Stimulated activated CD8-positive, alpha-beta memory T cell treated with anti-CD3 and anti-CD28 coated beads, Interleukin-12 subunit alpha, Interleukin-12 subunit beta, amount 100 ng/mL, for 1 hour (primary cell): ENCODE measurements at places on chromosomes 3 and 15.

- DNase-seq = no peak
Measured at GRCh38 chr3:141250828-141251227, 19.2 kb downstream of the PXYLP1 start.

GRCh38 chr15:75145027-75145841, 56.4 kb upstream of the C15orf39 start:
- no peak for DNase-seq

DNA sequence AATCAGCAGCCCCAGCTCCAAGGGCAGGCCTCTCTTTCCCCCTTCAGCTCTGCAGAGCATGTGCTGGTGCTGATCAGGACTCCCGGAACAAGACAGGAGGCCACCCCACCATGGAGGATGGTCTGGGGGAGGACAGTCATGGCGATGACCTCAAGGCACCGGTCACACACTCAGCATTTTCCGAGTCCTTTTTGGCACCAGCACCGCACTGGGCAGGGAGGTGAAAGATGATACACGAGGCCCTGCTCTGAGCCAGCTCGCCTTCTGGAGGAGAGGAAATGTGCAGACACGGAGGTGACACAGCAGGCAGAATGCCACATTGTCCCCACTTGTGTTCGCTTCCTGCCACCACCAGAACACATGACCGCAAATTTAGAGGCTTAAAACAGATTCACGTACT, 61.8 kb upstream of the SEC61A1 start:
- DNase-seq = no peak

DNA sequence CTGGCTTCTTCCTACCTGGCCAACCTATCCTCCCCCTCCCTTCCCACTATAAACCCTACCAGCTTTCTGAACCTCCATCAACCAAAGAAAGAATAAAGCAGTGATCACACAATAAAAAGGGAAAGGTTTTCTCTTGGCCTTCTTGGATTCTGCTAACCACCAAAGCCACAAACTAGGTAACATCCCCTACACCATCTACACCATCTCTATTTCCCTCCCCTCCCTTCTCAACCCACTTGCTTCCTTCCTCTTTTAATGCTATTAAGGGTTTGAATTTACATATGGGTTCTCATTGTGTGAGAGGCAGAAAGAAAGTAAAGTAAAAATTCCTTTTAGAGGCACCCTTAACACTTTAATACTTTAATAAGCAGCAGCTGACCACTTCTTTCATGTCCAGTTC, 25.8 kb upstream of the RSL24D1 start:
- DNase-seq = no peak

DNA sequence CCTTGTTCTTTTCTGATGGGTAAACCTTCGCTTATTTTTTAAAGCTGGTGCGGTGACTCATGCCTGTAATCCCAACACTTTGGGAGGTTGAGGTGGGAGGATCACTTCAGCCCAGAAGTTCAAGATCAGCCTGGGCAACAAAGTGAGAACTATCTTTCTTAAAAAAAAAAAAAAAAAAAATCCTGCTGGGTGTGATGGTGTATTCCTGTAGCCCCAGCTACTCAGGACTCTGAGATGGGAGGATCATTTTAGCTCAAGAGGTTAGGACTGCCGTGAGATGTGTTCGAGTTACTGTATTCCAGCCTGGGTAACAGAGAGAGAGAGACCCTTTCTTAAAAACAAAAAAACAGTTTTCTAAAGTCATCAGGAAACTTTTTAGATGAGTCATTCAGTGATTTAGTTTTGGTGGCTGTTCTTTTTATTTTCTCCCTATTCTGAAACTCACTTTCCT, 37.7 kb downstream of the SLMAP start:
- no peak for DNase-seq

DNA sequence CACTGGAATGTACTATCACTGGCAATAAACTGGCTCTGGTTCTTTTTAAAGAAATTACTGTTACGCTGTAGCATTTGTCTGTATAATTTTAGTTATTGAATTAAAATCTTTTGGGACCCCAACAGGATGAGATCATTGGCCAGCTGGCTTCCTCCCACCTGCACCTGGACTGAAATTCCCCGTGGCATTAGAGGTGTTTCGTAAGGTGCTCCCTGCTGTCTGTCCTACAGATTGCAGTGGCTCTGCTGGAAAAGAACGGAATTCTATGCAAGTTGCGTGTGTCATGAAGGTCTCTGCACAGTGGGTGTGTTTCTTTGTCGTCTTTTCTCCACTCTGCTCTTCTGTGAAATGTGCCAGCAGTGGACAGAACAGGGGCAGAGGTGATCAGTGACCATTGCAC, 383.4 kb downstream of the PTPRG start:
- no peak for DNase-seq

DNA sequence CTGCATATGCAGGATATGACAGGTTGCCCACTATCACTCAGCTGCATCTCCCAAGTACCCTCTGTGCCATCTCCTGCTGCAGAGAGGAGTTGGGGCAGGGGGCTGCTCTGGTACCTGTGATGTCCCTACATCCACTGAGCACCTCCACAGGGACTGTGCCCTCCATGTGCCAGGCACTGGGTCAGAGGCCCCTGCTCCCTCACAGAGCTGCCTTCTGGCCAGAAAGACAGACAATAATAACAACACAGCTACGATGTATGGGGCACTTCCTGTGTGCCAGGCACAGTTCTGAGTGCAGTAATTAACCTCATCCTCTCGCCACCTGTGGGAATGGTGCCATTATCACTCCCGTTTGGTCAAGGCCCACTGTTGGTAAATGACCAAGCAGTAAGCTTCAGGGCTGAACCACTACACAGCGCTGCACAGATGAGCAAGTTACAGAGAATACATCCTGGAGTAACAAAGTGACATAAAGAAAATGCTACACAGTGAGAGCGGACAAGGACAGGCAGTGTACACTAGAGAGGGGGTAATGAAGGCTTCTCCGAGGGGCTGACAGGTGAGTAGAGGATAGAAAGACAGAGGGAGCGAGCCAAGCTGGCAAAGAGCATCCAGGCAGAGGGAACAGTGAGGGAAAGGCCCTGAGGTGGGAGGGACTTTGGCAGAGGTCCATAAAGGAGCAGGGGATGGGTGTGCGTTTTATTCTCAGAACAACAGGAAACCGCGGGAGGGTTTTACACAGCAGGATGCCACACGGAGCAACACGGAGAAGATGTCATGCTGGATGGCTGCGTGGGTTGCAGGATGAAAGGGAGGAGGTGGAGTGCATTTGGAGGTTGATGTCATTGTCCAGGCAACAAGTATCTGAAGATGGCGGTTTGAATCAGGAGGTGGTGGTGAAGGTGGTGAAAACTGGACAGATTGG, 13.6 kb downstream of the WNT7A start:
- no peak for DNase-seq

- DNase-seq = no peak
Measured at GRCh38 chr3:41158947-41159346, 40.4 kb upstream of the CTNNB1 start.

DNA sequence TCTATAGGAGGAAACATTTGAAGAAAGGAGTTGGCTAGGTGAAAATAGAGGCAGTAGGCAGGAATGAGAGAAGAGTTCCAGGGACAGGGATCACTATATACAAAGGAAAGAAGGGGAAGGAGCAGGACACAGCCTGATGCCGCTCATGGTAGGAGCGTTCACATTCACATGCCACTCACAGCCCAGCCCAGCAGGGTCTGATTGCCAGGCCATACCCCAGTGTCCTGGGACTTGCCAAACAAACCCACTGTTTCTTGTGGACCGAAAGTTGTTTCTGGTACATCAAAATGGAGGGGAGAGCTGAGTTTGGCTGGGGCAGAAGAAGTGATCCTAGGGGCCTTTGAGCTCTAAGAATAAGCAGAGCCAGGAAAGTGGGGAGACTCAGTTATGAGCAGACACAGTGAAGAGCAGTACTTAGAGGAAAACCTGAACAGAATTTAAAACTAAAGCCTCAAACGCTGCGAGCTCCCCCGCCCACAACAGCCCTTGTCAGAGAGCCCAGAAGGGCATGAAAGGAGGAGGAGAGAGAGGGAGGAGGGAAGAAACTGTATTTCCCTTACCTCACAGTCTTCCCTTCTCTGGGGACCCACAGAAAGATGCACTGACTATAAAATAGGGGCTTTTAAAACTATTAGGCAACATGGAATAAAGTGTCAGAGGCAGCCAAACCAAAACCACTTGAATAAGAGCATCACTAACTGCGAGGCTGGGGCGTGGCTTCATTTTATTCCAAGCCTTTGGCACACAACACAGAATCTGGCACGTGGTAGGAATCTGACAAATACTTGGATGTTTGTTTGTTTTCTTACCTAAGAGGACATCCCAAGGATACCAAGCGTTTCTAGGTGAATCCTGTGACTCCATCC, 129.0 kb downstream of the RPL22L1 start:
- no peak for DNase-seq

- DNase-seq = no peak
Measured at GRCh38 chr3:125186261-125186787, 26.2 kb downstream of the SLC12A8 start.

DNA sequence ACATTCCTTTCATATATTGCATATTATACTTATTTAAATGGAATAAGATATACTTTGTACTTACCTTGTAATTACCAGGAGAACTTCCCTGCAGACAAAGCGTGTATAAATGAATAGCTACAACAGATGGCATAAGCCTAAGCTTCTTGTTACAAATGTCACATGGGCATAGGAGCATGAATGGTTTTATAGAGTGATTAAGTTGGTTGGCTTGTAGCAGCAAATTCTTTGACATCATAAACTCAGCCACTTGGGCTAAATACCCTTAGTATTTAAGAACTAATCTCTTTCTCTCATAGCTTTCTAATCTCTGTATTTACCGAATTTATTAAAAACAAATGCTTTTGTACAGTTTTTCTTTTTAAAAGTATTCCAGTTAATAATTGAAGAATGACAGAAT, at the start of gene UBAP1L:
TSS of gene UBAP1L (minus strand) at position 115 of the 400 bp plus-strand sequence. CDS start 8,985 bp downstream, outside the sequence.
- no peak for DNase-seq

GRCh38 chr3:179401561-179401960, 49.7 kb downstream of the GNB4 start:
- no peak for DNase-seq

DNA sequence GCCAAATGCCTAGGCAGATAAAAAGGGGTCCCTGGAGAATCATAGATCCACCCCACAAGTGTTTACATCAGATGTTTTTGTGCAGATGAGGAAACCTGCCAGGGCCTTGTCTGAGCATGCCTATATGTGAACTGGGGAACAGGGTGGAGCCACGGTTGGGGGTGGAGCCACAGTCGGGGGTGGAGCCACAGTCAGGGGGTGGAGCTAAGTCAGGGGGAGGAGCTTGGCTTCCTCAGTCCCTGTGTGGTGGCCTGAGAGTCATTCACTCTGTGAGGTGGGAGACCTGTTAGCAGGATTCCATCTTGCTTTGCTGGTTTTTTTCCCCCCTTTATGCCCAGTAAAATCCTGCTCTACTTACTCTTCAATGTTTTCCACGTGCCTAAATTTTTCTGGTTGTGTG, 57.8 kb upstream of the TGFBR2 start:
- DNase-seq = no peak

- DNase-seq = no peak
Measured at GRCh38 chr3:125683067-125683829, 88.0 kb upstream of the OSBPL11 start.

DNA sequence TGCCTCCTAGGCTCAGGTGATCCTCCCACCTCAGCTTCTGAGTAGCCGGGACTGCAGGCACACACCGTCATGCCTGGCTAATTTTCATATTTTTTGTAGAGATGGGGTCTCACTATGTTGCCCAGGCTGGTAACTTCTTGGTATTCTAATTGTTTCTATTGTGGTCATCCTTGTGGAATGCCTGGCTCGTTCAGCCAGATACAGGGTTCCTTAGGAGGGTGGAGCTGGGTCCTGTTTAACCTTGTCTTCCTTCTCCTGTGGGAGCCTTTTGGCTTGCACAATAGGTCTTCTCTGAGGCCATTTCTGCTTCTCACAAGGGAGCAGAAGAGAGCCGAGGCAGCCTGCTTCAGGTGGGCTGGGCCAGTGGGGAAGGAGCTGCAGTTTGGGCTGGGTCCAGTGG, 15.7 kb downstream of the PLEKHO2 start:
- no peak for DNase-seq

GRCh38 chr3:161117646-161118045, 12.5 kb upstream of the B3GALNT1 start:
- DNase-seq = no peak

- no peak for DNase-seq
Measured at GRCh38 chr3:117526470-117527079, 817.0 kb downstream of the TUSC7 start.

- DNase-seq = no peak
Measured at GRCh38 chr15:68450192-68450591, 18.2 kb upstream of the ITGA11 start.

DNA sequence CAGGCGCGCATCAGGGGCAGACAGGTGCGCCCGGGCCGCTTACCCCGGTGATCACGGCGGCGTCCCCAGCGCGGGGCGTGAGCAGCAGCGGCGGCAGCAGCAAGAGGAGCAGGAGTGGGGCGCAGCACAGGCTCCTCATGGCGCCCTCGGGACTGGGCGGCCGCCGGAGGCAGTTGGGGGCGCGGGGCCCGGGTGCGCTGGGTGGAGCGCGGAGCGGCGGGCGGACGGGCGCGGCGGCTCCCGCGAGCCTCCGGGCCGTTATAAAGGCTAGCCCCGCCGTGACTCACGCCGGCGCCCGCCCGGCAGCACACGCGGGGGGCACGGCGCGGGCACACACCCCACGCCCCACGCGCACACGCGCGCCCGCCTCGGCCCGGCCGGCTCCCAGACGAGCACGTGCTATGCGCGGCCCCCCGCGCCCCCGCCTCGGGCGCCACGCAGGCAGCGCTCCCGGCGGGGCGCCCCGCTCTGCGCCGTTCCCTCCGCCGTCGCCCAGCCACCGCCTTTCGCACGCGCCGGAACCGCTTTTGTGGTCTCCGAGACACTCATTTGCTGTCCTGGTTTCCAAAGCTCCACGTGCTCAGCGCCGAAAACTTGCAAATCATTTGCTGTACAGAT, at the start of gene PROK2:
TSS of gene PROK2 (minus strand) at position 235 of the 618 bp plus-strand sequence. CDS start at position 139, 96 bp downstream.
- DNase-seq = no peak

- DNase-seq = no peak
Measured at GRCh38 chr3:157475921-157476414, 27.2 kb downstream of the VEPH1 start.

DNA sequence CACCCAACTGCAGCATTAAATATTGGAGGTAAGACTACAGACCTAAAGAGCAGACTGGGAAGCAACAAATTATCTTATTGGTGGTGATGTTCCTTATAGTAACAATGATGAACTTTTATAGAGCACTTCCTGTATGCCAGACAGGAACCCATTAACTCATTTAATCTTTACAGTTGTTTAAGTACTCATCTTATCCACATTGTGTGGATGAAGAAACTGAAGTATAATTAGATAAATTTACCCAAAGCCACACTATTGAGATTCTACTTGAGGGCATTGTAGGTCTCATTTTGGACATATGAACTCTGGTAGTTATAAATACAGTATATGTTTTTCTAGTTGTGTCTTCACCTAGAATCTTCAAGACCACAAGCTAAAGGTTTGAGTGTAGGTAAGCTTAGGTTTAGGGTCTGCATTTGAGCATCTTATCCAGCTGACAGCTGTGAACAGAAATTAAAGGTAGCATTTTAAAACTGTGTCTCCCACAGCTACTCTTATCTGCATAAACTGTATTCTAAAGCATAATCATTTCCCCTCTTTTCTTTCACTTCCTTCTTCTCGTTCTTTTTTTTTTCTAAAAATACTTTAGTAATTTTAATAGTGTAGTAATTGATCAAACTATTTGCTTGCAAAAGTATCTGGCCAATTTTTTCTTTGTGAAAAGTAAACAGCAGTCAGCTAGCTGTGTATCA, 138.2 kb downstream of the UBE2E2 start:
- no peak for DNase-seq

GRCh38 chr3:98754483-98754882, 8.7 kb upstream of the ST3GAL6 start:
- DNase-seq = no peak
